B cell (primary cell): ENCODE measurements at places on chromosomes 6 and 20.

- no peak for DNase-seq
These were observed 12.1 kb upstream of the CHRNA4 start for GRCh38 chr20:63372971-63373885.

DNA sequence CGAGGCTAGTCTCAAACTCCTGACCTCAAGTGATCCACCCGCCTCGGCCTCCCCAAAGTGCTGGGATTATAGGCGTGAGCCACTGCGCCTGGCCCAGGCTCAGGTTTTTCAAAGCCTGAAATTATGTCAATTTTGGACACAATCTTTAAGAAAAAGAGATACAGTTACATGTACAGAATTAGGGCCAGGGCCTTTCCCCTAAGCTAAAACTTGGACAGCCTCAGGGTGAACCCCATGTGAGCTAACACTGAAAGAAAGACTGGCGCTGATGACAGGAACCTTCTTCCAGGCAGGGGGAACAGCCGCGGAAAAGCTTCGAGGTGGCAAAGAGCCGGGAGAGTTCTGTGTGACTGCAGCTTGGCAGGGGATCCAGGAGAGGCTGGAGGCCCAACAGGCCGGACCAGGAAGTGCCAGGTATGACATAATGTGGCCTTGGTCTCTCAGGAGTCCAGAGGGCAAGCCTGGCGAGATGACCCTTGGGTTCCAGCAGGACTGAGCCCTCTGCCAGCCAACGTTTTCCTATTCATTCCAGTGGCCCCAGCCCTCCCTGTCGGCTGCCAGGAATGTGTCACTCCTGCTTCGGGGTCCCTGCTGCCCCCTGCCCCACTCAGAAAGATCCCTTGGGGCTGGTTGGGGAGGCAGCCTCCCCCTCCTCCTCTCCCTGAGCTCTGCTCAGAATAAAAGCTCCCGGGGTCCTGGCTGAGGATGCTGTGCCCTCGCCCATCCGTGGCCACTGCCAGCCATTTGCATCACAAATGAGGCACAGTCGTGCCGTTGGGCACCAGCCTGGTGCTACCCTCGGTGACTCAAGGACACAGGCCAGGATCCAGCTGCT, 37.3 kb downstream of the RBM38 start:
- no peak for DNase-seq

DNA sequence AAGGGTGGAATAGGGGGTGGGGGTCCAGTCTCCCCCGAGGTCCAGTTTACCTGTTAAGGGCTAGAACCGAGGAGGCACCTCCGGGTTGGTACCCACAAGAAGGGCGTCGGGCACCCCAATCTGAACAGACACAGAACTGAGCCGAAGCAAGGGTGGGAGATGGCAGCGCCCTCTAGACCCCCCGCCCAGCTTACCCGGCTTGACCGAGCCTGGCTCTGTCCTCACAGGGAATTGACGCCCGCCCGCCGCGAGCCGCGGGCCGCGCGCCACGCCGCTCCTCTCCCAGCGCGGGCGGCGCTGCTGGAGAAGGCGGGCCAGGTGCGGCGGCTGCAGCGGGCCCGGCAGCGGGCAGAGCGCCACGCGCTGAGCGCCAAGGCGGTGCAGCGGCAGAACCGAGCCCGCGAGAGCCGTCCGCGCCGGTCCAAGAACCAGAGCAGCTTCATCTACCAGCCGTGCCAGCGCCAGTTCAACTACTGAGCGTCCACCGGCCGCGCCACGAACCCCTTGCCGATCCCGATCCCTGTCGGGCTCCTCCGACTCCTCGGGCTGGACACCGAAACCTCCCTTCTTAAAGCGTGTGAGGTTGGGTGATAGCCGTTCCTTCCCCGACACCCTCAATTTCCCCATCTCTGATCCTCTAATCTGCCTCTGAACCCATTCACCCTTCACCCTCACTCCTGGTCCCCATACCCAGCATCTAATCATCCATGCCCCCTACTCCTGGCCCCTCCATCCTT, 5.9 kb downstream of the TP53INP2 start:
- peak; percentile 94 for DNase-seq

DNA sequence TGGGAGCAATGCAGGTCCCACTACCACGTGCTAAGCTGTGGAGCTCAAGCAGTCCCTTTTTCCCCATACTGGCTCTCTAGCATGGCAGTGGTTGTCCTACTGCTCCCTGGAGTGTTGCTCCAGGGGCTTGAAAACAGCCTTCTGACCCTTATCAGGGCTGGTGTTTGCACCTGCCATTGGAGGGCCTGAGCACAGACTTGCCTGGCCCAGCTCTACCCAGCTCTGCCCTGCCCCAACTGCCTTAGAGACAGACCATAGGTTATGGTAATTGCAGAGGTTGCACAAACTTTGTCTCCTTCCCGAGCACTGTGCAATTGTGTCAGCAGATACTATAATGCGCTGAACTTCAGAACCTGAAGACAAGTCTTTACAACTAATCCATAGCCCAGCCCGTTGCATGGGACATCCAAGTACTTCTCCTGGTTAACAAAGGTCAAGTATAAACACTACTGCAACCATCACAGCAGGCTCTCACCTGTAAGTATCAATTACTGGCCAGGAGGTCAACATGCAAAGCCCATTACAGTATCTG, 58.7 kb downstream of the PDSS2 start:
- DNase-seq, result no peak

DNA sequence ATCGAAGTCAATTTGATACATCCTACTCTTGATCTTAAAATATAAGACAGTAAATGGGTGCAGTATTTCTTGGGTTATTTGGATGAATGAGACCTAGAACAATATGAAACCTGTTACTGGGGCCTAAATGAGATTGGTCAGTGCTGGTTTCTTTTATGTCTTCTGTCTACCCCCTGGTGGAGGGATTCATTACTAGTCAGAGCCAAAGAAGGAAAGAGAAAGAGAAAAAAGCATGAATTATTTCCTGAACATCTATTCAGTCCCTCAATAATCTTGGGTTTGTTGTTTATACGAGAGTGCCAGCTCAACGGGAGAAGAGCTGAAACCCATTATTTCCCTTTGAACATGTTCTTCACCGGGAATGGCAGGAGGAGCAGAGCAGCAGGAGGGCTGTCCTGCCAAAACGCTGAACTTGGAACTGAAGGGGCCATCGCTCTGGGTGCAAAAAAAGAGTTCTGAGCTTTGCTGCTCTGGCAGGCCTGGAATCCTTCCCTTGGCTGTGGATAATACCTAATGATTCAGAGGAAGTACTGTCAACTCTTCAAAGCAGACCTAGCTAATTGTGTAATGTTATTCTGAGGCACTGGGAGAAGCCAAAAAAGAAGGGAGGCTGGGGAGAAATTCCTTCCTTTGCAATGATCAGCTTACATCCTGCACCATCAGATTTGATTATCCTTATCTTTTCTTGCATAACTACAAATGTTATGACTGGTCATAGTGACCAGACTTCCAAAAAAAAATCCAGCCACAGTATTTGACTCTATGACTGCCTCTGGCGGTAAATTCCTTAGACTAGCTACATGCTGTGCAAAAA, 72.0 kb downstream of the BLOC1S5 start:
- peak; percentile 60 for DNase-seq

GRCh38 chr6:90356012-90356421, 59.4 kb upstream of the BACH2 start:
- no peak for DNase-seq

DNA sequence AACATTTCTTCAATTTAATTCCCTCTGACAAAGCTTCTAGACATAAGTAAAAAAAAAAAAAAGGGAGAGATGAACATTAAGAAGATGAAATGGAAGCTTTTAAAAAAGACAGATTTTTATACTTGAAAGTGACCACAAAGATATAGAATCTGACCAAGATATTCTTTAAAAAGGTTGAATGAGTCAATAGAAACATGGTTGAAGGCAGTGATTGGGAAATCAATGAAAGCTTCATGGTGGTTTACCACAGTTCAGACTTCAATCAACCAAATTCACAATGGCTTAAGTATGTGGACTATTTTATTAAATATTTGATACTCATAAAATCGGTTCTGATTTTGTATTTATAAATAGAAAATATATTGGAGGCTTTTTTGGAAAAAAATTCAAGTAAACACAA, 248.4 kb upstream of the HSF2 start:
- DNase-seq, result no peak

DNA sequence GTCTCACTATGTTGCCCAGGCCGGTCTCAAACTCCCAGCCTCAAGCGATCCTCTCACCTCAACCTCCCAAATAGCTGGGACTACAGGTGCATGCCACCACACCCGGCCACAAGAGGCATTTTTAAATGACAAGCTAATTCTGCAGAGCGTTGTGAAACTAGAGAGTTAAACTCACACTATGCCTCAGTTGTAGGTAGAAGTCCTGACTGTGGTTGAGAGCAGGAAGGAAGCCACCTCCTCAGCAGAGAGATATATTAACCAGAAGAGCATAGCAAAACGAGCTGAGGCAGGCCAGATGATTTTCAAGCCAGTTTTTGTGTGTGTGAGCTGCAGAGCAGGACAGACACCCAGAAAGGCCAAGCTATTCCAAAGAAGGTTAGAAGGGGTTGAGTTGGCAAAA, 150.3 kb downstream of the MBOAT1 start:
- DNase-seq, result no peak

- DNase-seq, result no peak
These were observed 37.9 kb downstream of the PRDM1 start for GRCh38 chr6:106124015-106124414.

DNA sequence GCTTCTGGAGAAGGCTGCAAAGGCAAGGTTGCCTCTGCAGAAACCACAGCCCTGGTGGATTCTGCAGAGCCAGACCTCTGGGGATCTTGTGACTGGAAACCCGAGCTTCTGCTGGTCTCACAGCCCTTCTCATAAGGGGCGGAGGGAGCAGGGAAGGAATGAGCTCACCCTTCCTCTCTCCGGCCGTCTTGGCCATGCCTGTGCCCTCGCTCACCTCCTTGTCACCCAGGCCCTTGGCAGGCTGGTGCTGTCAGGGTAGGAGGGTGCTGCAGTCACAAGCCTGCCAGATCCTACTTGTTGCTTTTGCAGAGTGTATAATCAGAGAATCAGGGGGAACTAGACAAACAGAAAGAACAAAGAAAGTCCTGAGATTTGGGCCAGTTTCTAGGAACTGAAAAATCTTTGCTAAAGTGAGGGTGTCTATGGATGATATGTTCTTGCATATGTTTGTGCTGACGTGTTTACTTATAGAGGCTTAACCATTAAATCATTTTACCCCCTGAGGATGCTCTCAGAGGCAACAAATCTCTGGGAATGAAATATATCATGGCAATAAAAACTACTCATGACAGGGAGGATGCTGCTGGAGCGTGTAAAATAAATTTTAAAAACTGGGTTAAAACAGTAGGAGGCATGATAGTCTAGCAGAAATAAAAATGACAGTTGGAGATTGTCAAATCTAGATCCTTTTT, 244.9 kb upstream of the SOX4 start:
- no peak for DNase-seq
